Tibial nerve (tissue), 4 donors: ENCODE measurements at places on chromosomes 1 and 21.

DNA sequence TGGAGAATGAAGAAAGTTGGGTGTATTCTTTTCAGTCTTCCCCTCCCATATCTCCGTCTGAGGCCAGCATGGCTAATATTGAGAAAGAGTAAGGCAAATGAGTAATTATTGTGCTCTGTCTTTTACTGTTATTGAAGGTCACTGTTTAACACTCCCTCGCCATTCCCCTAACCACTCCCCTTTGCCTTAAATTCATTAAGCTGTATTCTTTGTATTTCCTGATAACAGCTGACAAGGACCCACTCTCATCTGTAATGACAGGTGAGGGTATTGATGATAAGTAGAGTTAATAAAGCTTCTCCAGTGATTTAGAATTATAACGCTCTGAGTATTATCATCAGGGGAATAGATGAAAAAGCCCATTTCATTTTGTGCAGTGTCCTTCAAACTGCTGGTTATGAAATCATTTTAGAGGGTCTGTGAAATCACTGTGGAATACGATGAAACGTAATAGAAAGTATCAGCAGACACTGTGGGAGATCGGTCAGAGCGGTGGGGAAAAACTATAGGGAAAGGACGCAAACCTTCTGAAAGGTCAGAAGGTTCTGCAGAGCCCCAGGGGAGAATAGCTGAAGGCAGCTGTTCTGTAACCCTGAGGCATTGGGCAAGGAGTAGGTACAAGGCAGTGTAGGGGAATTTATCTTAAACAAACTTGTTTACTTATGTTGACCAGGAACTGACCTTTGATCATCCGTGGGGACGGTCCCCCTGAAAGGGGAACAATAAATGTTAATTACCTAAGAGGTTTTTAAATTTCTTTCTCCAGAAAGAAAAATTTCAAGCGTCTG is 46.3 kb upstream of the CACYBP start:
- no peak for DNase-seq

DNA sequence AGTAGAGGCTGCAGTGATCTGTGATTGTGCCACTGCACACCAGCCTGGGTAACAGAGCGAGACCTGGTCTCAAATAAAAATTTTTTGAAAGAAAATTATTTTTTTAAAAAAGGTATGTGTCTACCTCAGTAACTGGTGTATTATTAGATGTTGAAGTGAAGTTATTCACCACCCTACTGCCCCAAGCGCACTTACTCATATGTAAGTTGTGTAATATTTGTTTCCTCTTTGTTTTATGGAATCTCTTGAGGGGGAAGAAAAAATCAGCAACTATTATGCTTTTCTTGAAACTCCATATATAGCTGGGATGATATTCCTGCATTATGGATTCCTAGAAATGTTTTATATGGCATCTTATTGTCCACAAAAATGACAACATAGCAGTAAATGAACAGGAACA is 21.3 kb downstream of the RBM15 start:
- no peak for DNase-seq

GRCh38 chr1:18373882-18374493 is 106.7 kb upstream of the KLHDC7A start:
- DNase-seq: no peak

- no peak for DNase-seq
Measured at GRCh38 chr1:180424848-180425457, 77.4 kb downstream of the ACBD6 start.

DNA sequence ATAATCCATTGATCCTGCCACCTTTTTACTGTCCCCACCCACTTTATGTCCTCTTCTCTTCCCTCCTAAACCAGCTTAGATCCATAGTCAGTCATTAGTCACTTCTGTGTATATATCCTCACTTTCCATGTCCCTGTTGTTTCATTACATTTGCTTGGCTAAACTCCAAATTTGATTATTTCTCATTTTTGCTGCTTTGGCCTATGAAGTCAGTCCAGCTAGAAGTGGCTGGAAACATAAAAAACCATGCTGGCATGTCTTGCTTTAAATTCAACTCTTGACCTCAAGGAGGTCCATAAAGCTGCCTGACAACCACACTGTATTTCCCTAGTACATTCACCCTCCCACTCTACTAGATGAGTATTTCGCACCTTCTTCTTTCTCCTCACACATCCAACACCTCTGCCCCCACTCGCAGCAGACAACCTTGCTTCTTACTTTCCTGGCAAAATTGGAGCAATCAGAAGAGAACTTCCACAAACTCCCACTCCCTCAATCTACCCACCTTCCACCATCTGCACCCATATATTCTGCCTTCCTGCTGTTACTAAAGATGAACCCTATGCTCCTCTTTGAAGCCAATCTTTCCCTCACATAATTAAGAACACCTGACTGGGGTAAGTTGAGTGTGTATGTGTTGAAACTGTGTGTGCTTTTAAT is 72.1 kb downstream of the ZNF648 start:
- no peak for DNase-seq

DNA sequence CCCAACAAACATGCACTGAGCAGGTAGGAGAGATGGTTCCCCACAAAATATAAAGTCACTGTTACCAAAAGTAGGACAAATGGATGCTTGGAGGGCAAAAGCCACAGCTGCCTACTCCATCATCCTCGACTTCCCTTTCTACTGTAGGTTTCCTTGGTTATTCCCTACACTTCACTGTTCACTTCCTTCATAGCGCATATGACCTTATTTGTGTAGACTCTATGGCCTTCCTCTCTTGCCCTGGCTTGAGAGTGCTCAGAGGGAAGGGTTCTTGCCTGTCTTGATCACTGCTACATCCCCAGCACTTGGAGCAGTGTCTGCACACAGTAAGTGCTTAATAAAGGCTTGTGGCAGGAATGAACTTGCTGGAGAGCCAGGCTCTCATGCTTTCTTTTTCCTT is 14.6 kb upstream of the TRNP1 start:
- DNase-seq: no peak

- DNase-seq: no peak
Measured at GRCh38 chr21:40517646-40518045, 329.3 kb downstream of the DSCAM start.

DNA sequence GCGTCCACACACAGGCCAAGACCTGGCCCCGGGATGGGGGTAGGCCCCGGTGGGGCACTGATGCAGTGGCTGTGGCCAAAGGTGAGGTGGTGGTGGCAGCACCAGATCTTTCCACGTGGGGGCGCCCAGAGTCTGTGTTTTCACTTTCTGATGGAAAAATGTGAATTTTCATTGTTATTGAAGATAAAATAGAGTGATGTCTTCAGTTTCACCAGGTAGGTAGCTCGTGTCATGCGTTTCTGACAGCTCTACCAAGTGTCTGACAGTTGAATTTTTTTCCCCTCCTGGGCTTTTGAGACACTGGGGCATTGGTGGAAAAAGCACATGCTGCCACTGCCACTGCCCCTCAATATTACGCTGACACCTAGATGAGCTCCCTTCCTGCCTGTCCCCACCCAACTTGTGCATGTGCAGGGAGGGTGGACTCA is 40.0 kb upstream of the MAGOH start:
- DNase-seq: peak; percentile 41

DNA sequence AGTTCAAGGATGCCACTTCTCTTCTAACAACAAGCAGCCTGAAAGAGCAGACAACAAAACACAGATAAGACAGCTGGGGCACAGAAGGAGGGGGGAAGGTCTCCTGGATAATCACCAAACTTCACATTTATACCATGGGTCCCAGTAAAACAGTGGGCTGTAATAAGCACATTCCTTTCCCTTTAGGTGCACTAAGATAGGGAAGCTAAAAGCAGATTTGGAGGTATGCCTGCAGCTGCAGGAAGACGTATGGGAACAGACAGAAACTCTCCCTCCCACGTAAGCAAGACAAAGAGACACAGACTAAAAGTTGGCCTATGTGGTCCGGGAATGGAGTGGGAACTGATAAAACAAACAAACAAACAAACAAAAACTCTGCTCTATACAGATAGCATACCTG is 612.1 kb downstream of the MRPL39 start:
- DNase-seq: no peak

DNA sequence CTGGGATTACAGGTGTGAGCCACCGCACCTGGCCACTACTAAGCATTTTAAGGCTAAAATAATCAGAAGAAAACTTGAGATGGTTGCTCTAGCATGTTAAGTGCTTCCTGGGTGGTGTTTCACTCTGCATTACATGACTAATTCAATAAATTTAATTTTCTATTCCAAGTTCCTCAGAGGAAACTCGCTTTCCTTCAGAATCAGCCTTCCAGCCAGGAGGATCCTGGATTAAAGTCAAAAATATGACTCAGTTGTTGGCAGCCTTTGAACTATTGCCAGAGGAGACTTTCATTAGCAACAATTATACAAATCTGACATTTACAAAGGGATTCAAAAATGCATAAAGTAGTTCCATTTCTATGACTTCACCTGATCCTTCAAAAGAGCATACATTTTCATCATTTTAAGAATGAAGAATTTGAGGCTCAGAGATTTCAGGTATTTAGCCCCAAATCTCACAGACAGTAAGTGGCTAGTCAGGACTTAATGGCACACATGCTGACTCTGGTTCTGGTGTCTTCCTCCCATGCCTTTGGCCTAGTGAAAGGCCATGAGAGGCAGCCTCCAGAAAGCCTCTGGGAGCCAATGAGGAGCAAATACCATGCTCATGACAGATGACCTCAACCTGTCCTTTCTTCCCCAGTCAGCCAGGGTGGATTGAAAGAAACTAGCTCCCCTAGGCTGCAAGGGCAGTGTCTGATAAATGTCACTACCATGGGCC is 115.7 kb downstream of the MAP3K21 start:
- DNase-seq: no peak

DNA sequence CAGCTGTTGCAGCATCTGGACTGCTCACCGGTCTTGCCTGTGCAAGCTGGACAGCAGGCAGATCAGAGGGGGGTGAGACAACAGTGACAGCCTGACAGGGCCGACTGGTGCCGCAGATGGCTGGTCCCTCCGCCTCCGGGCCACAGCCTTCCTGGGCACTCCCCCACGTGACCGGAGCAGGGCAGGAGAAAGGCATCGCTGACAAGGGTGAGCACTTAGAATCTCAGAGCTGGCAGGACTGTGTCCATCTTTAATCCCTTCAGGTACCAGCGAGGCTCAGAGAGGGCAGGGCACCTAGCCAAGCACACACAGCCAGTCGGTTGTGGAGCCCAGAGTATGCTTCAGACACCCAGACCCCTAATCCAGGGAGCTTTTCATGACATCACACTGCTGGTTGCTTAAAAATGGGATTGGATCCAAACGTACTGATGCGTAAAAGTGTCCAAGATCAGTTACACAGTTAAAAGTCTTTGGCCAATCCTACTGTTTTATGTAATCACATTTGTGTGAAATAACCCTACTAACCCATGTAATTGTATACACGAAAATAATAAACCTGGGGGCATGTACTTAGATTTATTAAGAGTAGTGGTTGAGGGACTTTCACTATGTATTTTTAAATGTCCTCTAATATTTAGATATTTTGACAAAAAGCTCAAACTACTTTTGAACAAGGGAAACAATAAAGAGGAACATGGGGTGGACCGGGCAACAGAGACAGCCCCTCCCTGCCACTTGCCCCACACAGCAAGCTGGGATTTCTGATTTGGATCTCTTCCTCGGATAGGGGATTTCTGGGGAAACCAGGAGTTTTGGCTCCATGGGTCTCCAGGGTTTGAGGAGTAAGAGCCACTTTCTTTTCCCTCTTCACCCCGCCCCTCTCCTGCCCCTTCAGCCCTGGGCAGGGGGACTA is 758 bp upstream of the CNTN2 start:
- no peak for DNase-seq

GRCh38 chr21:45309069-45309986 is 21.6 kb upstream of the POFUT2 start:
- DNase-seq: no peak

DNA sequence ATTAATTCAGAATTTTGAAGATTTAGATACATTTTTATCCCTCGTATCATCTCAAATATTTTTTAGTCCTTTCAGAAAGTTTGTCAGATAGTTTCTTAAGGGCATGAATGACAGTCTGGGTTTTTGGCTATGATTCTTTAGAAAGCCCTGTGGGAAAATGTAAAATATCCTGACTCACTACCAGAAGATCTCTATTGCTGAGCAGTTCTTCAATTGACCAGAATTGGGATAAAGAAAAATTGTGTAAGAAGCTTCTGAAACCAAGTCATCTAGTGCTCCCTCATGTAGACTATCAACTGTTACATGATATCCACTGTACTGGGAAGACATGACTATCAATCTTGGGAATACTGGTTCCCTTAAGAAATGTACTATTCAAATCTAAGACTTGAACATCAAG is 608.3 kb upstream of the CHRM3 start:
- DNase-seq: no peak

DNA sequence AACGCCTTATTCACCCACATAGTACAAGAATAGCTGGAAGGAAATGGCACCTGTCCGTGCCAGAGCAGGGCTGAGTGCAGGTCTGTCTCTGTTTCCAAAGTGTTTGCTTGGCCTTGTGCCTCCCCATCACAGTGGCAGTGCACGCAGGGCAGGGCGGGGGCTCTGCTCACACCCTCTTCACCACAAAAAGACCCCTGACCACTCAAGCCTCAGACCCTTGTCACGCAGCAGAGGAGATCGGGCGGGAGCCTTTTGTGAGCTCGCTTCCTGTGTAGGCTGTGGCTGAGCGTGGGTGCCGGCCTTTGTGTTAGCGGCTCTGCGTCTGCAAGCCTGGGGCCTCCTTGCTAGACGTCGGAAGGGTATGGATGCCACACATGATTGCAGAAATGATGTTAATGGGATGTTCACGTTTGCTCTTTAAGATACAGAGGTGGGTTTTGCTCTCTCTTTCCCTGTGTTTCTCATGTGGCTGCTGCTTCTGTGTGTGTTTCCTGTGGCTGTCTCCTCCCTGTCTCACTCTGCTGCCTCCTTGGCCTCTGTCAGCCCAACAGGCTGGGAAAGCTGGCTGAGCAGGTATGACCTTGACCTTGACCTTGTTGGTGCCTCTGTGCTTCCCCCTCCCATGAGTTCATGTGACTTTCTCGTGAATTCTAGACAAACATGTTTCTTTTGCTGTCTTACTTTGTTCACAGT is 45.4 kb downstream of the S100B start:
- DNase-seq: no peak
